ENCODE measurements at places on chromosomes 3 and 15.

GRCh38 chr3:172040981-172041963 is 1.9 kb downstream of the FNDC3B start:
- DNase-seq: no peak

GRCh38 chr15:90435652-90436337 is 47.8 kb downstream of the IQGAP1 start:
- DNase-seq: no peak

- no peak for DNase-seq
Observed at GRCh38 chr3:42935472-42935871, 29.5 kb downstream of the ZNF662 start.

GRCh38 chr3:121981473-121981872 is 40.6 kb downstream of the ILDR1 start:
- DNase-seq: no peak

- no peak for DNase-seq
Observed at GRCh38 chr3:89572261-89572660, 464.8 kb downstream of the EPHA3 start.

GRCh38 chr3:116994351-116994879 is 284.8 kb downstream of the TUSC7 start:
- DNase-seq: no peak

DNA sequence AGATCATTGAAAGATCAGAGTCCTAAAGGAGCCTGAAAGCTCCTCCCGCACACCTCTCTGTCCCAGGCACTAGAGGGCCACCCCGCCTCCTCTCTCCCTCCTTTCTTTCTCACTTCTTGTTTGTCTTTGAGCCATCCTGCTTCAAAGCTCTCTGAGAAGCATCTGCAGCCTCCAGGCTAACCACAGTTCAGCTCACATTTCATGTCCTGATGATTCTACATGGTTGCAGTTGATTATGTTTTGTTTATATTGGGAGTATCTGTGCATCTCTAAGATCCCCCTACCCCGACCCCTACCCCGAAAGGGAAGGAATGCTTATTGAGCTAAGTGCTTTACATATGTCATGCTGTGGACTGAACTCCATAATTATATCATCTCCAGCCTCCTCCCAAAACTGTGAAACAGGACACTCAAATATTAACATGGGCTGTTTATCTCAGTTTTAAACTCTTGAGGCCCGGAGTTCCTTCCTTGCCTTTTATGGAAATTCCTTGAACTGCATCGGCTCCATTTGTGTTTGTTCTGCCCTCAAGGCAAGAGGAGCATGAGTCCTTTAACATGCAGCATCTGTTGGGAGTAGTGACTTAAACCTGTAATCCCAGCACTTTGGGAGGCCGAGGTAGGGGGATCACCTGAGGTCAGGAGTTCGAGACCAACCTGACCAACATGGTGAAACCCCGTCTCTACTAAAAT is 30.9 kb downstream of the MGLL start:
- DNase-seq: no peak

DNA sequence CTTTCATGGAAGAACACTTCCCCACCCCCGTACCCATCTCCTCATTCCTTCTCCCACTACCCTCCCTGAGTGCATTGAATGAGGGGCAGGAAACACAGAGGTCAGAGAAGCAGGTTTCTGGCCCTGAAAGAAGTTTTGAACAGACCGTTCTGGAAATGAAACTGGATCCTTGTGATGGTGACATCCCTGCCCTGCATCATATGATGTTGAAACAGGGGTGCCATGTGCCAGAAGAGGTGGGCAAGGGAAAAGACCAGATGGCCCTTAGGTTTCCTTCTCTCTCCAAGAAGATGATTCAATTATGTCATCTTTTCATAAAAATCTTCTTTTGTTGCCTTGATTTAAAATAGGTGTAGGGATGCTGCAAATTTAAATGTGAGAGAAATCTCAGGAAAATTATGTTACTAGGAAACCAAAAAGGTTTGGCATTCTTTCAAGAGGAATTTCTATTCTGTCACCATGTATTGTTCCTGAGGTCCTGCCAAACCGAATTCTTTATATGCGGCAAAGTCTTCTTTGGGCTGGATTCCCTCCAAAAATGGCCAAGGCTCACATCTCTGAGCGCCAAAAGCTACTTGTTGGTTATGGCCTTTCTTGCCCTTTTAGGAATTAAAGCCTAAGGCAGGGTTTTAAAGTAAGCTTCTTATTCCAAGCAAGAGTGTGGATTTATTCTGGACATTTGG is 19.9 kb upstream of the TNFAIP8L3 start:
- DNase-seq: no peak

DNA sequence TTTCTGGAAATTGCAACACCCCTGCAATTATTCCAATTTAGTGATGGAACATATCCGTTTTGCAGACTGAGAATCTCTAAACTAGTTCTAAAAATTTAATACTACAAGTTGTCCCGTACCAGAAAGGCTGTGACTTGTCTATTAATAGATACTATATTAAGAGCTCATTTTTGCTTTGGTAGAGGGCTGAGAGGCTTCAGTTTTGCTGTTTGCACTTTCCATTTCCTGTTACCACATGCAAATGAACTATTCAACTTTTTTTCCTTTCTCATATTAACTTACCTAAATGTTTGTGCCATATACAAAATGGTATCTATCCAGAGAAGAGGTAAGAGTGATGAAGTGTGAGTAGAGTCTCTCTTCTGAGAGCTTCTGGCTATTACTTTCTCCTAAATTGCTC is 101.5 kb upstream of the CRBN start:
- DNase-seq: no peak

DNA sequence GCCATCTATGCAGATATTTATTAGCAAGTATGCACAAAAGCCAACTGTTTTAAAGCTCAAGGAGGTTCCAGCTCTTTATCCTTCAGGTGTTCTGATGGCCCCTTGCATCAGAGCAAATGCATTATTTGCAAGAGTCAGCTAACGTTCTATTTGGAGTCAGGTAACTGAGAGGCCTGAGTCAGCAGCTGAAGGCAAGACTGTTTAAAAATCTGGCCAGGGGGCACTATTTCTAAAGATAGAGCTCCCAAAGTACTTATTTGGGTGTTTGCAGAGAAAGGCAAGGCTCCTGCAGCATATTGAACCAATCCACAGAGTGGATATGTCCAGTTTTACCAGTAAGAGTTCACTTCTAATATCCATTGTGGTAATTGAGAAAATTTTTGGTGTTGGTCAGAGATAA is 146.1 kb downstream of the LRTM1 start:
- no peak for DNase-seq

GRCh38 chr3:77513542-77513941 is 473.6 kb downstream of the ROBO2 start:
- DNase-seq: no peak

DNA sequence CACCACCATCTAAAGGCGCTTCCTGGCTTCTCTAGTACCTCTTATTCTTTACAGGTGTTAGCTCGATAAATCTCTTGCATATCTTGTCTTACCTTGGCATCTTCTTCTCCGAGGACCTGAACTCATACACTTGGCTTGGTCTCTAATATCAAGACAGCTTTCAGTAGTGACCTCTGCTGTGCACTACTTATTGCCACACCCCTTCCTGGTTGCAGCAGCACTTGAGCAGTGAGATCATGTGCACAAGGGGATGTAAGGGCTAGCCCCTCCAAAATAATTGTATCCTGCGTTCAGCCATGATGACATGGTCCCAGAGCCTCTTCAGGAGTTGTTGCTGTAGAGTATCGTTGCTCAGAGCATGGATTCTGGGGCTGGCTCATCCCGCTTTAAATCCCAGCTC is 1.3 kb upstream of the PLA1A start:
- DNase-seq: no peak

DNA sequence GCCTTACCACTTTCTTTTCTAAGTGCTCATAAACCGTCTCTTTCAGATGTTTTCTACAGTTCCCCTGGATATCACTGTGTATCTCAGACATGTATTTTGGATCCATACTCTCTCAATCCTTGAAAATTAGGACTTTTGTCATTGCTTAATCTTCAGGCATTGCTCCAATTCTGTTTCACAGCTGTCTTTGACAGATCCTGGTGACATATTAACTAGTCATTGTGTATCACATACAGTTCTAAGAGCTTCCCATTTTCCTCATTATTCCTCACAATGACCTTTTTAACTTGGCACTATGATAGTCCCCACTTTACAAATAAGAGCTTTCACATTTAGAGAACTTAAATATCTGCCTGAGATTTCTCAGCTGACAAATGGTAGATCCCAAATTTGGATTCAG is 151.7 kb downstream of the CLSTN2 start:
- no peak for DNase-seq

DNA sequence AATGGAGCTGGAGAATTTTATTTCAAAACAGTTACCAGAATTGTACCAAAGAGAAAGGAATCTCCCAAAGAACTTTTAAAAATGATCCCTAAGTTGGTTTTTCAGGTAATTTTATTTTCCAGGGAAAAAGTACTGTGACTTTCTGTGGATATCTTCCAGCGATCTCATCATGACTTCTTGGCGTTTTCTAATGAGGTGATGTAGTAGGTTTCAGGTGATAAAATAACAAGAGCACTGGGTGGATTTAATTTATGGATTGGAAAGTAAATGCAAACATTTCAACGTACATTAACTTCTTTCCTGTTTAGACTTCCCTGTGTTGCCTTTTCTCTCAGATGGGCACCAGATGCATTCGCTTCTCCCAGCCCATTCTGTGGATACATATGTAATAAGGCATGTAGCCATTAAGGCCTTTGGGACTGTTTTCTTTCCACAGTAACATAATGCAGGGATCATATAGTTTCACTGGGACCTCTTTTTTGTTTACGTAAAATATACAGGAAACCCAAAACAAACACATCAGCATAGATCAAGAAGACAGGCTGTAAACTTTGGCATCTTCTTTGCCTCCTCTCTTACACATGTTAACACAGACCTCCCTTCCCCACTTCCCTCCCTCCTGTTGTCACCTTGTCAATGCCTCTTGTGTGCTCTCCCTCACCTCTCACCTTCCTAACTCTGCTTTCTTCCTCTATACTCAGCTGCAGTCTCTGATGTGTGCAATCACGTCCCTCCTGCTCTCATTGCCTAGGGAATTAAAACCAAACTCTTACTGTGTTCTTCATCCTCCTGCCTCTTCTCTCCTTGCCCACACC is 13.0 kb downstream of the PHLDB2 start:
- DNase-seq: no peak

DNA sequence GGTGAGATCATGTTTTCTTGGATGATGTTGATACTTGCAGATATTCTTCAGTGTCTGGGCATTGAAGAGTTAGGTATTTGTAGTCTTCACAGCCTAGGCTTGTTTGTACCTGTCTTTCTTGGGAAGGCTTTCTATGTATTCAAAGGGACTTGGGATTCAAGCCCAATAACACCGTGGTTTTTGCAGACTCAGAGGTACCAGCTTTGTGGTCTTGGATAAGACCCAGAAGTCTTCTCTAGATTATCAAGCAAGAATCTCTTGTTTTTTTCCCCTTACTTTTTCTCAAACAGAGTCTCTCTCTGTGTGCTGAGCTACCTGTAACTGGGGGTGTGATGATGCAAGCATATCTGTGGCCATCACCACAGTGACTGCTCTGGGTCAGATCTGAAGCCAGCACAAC is 42.7 kb upstream of the CCK start:
- DNase-seq: no peak

DNA sequence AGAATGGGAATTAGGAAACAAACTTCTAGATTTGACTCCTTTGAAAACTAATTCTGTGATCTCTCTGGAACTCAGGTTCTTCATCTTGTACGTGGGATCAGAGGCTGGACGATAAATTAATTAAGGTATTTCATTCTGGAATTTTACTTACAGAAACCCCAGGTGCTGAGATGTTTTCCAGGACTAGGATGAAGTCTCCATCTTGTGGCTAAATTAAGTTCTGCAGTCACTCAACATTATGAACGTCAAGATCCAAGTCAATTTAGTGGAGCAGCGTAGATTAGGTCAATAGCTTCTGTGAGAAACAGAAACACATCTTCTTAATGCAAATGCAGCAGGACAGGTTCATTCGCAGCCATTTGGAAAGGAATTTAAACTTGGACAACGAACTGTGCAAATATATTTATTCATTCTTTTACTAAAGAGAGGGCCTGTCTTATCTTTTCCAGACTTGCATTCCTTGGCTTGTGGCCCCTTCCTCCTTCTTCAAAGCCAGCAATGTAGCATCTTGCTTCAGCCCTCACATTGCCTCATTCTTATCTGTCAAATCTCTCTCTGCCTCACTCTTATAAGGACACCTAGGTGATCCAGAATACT is 26.7 kb upstream of the TMC3 start:
- DNase-seq: no peak

GRCh38 chr15:72339777-72340177 is 19.8 kb upstream of the CELF6 start:
- DNase-seq: no peak

DNA sequence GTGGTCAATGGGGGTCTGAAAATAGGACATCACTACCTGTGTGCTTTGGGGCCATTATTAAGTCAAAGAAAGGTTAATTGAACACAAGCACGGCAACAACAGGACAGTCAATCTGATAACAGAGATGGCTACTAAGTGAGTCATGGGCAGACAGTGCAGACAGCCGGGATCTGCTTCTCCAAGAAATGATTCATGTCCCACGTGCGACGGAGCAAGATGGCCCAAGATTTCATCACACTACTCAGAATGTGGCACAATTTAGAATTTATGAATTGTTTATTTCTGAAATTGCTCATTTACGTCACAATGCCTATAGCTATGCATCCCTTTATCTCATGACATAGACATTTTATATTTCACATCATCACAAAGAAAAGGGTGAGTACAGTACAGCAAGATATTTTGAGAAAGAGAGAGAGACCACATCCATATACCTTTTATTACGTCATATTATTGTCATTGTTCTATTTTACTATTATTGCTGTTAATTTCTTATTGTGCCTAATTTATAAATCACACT is 770.6 kb upstream of the NR2F2 start:
- no peak for DNase-seq

GRCh38 chr3:188567478-188568195 is 413.7 kb downstream of the LPP start:
- DNase-seq: no peak

Data from activated T-cell treated with anti-CD3 and anti-CD28 coated beads for 4 hours (primary cell).